ENCODE measurements at places on chromosomes 3 and 15.
A peak's percentile ranks its signal among the peaks of the same experiment; 100 is the strongest.

DNA sequence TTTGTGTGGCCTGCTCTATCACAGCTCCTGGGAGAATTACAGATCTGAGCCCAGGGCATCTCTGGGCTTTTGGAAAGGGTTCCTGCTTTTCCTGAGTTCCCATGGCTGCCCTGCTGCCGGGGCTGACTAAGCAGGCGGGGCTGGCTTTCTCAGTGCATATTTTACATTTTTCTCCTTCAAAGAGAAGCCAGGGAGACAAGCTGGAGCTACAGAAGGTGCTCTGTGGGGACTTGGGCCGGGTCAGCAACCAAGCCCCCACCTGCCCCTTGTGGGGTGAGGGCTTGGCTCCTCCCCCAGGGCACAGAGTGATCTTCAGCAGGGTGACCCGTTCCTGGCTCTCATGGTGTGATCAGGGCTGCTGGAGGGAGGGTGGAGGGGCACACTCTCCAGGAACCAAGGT, 17.4 kb downstream of the ABTB1 start:
- peak overlapping the region; percentile 93 for H3K27ac ChIP-seq
- H3K4me1 ChIP-seq, result peaks cover 13% of the 10 kb centered on the region
- DNase-seq, result no peak
- no peaks in the 10 kb centered on the region for H3K27me3 ChIP-seq
- H3K4me3 ChIP-seq, result no peak overlapping the region

- H3K4me1 ChIP-seq, result peaks cover 28% of the 10 kb centered on the region
- H3K27me3 ChIP-seq, result no peaks in the 10 kb centered on the region
- H3K36me3 ChIP-seq, result no peaks in the 10 kb centered on the region
- H3K4me3 ChIP-seq, result no peak overlapping the region
- no peak overlapping the region for H3K27ac ChIP-seq
Observed at GRCh38 chr3:58469096-58469495, 22.8 kb upstream of the KCTD6 start.

- H3K36me3 ChIP-seq, result no peaks in the 10 kb centered on the region
- H3K4me1 ChIP-seq, result no peaks in the 10 kb centered on the region
- no peaks in the 10 kb centered on the region for H3K27me3 ChIP-seq
- no peak for DNase-seq
- no peak overlapping the region for H3K27ac ChIP-seq
Observed at GRCh38 chr3:148464246-148464645, 233.5 kb upstream of the AGTR1 start.

DNA sequence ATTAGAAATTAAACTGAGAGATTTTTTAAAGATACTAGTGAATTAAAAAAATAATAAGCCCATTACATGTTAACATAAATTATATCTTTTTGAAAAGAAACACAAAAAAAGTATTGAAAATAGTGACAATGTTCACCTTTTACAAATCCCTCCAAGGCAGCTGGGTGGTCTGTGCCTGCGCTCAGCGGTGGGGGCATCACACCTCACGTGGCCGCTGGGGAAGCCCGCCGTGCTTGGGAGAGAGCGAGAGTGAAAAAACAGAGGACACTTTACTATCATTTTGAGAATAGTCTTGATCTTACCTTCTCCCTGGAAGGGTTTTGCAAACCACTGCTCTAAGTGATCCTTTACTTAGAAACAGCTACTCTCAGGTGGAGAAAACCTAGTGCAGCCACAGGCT, 76.9 kb downstream of the CRTC3 start:
- no peak overlapping the region for H3K27ac ChIP-seq
- peaks cover 20% of the 10 kb centered on the region for H3K4me1 ChIP-seq
- no peak overlapping the region for H3K4me3 ChIP-seq

DNA sequence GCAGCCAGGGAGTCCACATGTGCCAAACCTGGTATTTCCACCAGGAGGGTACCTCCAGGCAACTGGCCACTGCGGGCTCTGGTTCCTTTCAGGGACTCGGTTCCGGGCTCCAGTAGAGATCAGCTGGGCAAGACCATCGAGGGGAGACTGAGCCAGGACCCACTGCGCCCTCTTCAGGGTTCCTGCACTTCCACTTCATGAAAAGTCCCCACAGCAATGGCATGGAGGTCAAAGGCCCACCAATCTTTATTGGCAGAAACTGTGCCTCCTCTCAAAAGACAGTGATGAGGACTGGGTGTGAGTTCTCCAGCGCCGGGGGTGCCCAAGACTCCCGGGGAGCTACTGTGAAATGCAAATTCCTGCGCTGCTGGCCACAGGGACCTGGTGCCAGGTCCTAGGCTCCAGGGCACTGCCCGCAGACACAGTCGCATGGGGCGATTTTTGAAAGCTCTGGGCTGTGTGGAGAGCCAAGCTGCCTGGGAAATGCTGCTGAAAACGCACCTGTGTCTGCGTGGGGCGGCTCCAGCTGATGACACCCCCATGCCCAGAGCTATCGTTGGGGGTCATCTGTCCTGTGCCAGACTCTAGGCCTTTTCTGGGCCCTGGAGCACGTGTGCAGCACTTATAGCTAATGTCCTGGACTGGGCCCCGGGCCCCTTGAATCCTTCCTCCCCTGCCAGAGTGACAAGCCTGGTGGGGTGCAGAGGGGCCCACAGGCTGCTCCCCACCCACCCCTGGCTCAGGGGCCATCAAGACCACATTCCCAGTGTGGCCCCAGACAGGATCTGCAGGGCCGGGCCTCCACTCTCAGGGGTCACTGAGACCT, 144.0 kb downstream of the NSMCE3 start:
- H3K27ac ChIP-seq, result no peak overlapping the region
- no peak overlapping the region for H3K4me3 ChIP-seq
- no peaks in the 10 kb centered on the region for H3K27me3 ChIP-seq
- no peaks in the 10 kb centered on the region for H3K36me3 ChIP-seq
- DNase-seq, result no peak
- peaks cover 7% of the 10 kb centered on the region for H3K4me1 ChIP-seq

DNA sequence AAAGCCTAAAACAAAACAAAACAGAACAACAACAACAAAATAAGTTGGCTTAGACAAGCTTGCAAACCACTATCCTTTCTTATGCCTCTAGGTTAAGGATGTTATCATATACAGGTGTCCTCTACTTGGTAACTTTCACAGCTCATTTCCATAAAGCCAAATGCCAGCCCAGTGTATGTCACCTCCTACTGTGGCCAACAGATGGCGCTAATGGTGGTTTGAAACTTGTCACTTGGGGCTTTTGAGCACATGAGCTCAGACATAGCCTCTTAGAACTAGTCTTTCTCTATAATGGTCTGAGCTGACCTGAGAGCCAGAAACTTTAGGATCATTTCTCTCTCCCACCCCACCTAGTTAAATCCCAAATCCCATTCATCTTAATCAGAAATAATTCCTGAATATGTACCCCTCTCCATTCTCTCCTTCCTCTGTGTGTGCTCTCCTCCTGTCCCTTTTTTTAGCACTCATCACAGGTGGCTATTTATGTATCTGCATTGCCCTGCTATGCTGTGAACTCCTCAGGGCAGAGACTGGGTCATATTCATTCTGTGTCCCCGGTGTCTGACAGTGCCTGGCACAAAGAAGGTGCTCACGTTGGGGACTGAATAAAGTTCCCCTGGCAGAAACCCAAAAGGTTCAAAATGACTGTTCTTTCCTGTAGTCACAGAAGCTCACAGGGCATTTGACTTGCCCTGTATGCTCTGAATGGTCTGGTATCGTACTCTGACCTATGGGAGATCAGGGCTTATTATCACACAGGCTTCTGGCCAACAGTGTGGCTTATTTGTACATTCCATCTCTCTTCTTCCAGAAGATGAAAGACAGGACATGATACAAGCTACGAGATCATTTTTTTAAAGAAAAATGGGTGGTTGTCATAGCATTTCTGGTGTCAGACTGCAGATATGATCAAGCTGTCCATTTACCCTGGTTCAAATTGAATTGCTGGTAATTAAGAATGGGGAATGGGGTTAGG, 319.3 kb upstream of the AZI2 start:
- no peak overlapping the region for H3K4me3 ChIP-seq
- H3K4me1 ChIP-seq, result peaks cover 15% of the 10 kb centered on the region
- peak; percentile 28 for DNase-seq

GRCh38 chr3:100213891-100214573, 46.8 kb upstream of the TBC1D23 start:
- no peak for DNase-seq
- peaks cover 2% of the 10 kb centered on the region for H3K36me3 ChIP-seq
- no peak overlapping the region for H3K4me3 ChIP-seq
- no peaks in the 10 kb centered on the region for H3K27me3 ChIP-seq

GRCh38 chr3:187610981-187611511, 59.1 kb downstream of the SST start:
- peak overlapping the region; percentile 22 for H3K27ac ChIP-seq
- H3K4me1 ChIP-seq, result peaks cover 11% of the 10 kb centered on the region
- peaks cover 22% of the 10 kb centered on the region for H3K27me3 ChIP-seq
- DNase-seq, result no peak
- H3K4me3 ChIP-seq, result no peak overlapping the region

GRCh38 chr15:91338766-91339165, 238.7 kb downstream of the SV2B start:
- no peak overlapping the region for H3K4me3 ChIP-seq
- no peaks in the 10 kb centered on the region for H3K36me3 ChIP-seq
- H3K27ac ChIP-seq, result no peak overlapping the region
- DNase-seq, result peak; percentile 56
- H3K4me1 ChIP-seq, result no peaks in the 10 kb centered on the region
- peaks cover 46% of the 10 kb centered on the region for H3K27me3 ChIP-seq

GRCh38 chr15:65532738-65533051, 2.4 kb downstream of the HACD3 start:
- no peaks in the 10 kb centered on the region for H3K27me3 ChIP-seq
- peaks cover 9% of the 10 kb centered on the region for H3K36me3 ChIP-seq
- peaks cover 33% of the 10 kb centered on the region for H3K4me1 ChIP-seq
- peak overlapping the region; percentile 30 for H3K4me3 ChIP-seq
- peak overlapping the region; percentile 92 for H3K27ac ChIP-seq
- no peak for DNase-seq

DNA sequence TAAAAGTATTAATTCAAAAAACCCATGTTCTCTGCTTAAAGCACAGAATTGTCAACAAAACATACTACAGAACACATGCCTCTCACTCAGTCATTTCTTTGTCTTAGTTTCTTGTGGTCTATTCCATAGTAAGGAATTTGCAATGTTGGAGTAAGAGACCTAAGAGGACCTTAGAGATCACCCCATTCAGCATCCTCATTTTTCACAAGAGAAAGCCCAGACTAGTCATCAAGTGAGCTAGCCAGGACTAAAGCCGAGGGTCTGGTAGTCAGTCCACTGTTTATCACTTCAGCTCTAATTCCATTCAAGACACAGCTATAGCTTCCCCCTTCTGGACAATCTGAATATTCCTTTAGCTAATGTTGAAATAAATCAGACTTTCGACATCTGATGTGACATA, 601.1 kb downstream of the FHIT start:
- H3K27ac ChIP-seq, result no peak overlapping the region
- H3K4me3 ChIP-seq, result no peak overlapping the region
- DNase-seq, result no peak
- H3K4me1 ChIP-seq, result no peaks in the 10 kb centered on the region
- H3K27me3 ChIP-seq, result peaks cover 2% of the 10 kb centered on the region

GRCh38 chr3:186653984-186654383, 11.8 kb upstream of the HRG start:
- peaks cover 15% of the 10 kb centered on the region for H3K27me3 ChIP-seq
- no peak for DNase-seq
- H3K4me3 ChIP-seq, result no peak overlapping the region
- H3K4me1 ChIP-seq, result no peaks in the 10 kb centered on the region
- no peak overlapping the region for H3K27ac ChIP-seq
- no peaks in the 10 kb centered on the region for H3K36me3 ChIP-seq
